ENCODE measurements at places on chromosomes 12 and 14.

DNA sequence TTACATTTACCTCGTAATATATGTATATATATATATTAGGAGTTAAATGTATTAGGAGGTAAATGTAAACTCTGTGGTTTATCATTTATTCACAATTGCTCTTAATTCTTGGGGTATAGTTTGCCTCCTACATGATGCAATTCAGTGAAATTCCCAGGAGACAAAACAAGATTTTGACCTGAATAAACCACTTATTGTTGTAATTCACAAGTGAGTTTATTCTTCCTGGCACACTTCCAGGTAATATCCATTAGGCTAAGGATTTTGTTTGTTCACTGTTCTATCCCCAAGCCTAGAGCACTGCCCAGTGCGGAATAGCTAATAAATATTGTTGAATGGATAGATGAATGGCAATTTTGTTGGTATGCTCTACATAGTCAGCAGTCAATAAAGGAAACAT lies 3.0 kb downstream of the SMIM10L1 start:
- DNase-seq, result no peak

GRCh38 chr12:56546680-56547079 lies 25.1 kb downstream of the RBMS2 start:
- no peak for DNase-seq

DNA sequence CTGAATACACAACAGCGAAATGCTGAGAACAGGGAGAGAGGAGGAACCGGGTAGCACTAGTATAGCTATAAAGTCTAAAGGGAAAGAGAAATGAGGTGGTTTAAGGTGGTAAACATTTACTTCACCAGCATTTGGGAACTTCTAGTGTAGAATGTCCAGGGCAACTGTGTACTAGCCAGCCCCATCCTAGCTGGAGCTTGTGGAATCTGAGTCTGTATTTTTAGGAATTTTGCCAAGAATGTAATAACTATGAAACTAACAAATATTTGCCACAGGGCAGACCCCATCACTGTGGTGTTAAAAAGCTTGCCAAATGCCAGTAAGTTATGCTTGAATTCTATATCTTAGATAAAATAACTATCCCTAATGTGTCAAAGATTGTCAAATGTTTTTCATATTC lies 398.9 kb upstream of the MIS18BP1 start:
- DNase-seq, result no peak

DNA sequence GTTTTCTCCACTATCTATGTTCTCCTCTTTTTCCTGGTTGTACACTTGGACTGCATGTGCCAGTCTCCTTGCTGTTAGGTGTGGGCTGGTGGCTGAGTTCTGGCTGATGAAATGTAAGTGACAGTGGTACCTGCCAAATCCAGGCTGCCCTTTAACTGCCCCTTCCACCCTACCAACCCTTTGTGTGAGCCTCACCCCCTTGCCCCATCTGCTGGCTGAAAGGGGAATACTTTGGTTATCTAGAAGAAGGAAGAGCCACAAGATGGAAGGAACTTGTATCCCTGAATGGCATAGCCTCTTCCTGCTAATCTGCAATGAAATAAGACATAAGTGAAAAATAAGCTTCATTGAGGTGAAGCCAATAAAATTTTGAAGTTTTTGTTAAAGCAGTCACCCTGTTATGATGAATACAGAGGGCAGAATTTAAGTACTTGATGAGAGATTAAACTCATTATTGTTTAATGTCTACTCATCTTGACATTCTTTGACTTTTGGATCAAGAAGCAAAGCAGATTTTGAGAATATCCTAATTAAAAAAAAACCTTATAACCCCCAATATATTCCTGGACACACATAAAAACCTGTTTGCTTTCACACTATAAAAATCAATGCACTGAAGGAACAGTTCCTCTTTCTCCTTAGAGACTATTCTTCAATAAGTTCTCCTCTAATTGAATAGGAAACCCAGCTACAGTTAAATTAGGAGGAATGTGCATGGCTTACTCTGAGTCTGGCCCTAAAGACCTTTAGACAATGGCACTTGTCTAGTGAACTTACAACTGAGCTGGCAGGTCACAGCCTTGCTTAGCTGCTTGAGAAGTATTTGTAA lies 262.6 kb upstream of the BTG1 start:
- peak; percentile 41 for DNase-seq

- DNase-seq, result no peak
Observed at GRCh38 chr14:68394764-68395143, 398.1 kb downstream of the ZFP36L1 start.
